ENCODE measurements at places on chromosomes 4 and X. TPM values are rescaled to one million over a fixed set of nuclear protein-coding genes. Genes with fewer than 3 reads are reported as not detected.
A peak's percentile ranks its signal among the peaks of the same experiment; 100 is the strongest.

DNA sequence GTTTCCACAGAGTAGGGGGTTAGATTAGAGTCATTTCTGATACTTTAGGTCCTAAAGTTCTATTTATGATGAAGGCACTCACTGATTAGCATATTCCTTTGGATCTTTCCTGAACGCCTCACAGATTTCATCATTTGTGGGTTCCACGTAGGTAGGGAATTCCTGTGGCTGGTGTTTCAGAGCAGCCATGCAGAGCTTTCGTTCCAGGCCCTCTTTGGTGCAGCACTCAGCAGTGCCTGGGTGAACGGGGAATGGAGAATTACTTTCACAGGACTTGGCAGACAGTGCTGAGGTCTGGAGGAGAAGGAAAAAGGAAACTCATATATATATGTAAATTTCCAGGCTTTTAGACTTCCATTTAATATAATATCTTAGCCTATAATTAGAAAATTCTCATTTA is 18.5 kb downstream of the GC start:
- DNase-seq = no peak

GRCh38 chr4:38400946-38401345 is 263.1 kb upstream of the KLF3 start:
- DNase-seq = no peak

Gene PCYT1B
- not detected for total RNA-seq

GRCh38 chrX:151505796-151506195 is 57.7 kb upstream of the PASD1 start:
- no peak for DNase-seq

Gene MAGEB2
- total RNA-seq = not detected

Gene DTHD1
- 0.79 TPM for total RNA-seq

- no peak for DNase-seq
These were observed 41.8 kb downstream of the OCRL start for GRCh38 chrX:129581904-129582303.

GRCh38 chr4:2733844-2734574 is 22.1 kb downstream of the TNIP2 start:
- no peak for DNase-seq

Gene TMEM271
- total RNA-seq = not detected

DNA sequence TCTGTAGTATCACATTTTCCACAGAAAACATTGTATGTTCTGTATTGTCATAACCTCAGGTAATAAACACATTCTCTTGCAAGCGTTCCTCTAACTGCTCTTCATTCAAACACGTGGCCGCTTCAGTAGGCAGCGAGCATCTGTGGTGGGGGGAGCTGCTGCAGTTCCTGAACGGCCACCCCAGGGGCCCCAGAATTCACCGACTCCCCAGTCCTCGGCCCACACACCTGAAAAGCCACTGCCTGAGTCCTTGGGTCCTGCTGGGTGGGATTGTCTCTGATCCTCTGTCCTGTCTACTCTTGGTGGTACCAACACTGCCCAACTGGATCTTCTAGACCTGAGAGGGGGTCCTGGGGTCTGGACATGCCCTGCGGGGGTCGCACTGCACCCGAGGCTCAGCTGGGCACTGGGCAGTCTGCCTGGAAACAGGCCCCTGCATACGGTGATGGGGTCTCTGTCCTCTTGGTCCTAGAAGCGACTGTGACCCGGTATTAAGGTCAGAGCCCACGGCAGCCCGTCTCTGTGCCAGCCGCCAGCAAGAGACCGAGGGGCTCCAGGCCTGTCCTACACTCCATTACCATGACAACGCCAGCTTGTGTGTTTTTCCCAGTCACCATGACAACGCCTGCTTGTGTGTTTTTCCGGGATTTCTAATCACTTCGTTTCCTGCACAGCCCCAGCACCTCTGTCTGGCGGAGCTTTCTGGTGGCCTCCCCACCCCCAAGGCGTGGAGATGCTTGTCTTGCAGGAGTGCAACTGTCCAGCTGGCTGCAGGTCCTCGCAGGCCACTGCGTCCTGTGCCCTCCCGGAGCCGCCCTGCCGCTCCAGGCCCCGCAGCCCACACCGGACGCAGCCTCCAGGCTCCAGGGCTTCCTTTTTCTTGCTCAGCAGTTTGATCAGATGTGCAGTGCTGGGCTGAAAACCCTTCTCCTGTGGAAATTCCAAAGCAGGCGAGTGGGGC is 16.0 kb downstream of the CTBP1 start:
- DNase-seq = no peak

Gene VCX3B
- not detected for total RNA-seq

DNA sequence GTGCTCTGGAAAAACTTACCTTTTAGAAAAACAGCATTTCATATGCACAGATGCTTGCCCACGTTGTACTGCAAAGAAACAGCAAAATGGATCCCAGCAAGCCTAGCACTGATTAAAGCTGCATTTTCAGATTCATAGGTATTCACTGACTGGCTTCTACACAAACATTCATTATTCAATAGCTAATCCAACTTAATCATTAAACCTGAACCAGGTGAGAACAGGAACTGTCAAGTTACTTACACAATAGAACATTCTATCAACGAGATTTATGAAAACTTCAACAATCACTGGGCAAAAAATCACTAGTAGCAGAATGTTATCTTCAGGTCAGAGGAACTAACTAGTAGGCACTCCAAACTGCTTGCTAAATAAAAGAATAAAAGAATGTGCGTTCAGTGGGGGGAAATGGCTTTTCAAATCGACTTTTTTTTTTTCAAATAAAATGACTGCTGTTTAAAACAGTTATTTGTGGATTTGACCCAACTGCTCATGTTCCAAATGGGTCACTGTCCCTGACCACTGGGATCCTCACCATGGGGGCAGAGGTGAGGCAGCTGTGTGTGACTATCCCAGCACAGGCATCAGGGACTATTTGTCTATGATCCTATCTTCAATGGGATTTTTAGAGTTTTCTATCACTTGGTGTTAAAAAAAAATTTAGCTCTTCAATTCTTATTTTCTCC is 42.3 kb downstream of the STX18 start:
- DNase-seq = no peak

Gene PHKA1
- total RNA-seq = 0.55 TPM

DNA sequence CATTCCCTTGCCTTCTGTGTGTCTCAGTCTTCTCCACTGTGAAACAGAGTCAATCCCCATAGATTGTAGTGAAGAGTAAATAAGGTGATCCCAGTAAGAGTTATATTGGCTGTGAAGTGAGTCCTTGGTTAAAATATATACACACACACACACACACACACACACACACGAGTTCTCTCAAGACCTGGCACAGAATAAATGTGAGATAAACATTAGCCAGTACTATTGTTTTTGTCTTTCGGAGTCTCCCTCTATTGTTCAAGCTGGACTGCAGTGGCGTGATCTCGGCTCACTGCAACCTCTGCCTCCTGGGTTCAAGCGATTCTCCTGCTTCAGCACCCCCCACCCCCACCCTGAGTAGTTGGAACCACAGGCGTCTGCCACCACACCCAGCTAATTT is 44.8 kb upstream of the FAM156A start:
- DNase-seq = no peak

DNA sequence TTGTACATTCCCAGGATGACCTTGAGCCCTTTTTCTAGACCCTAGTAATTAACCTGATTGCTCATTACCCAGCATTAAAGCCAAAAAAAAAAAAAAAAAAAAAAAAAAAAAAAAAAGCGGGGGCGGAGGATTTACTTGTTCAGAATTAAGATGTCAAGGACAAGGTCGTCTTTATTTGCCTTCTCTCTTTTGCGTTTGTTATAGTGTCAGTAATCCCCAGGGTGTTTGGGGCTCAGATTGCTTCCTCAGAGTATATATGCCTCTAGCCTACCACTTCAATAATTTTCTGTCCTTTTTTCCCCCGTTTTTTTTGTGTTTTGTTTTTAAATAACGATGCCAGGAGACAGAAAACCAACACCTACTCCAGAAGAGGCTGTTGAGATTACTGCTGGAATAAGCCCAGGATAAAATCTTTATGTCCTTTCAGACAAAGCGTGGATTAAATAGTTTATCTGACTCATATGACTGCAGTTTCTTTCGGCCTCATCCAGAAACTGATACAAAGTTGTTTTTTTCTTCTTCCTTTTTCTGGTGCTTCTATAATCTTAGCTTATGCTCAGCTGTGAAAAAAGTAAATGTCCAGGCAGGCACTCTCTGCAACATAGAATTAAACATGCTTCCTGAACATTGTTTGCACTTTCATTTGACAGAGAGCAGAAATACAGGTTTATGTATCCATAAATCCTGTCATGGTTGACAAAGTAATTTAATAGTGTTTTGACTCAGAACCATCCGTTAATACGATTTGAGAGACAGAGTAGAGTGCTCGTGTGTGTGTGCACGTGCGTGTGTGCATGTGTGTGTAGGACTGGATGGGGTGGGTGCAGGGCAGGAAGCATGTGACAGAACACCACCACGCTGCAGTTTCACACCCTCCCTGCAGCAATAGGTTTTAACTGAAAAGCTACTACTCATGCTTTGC is 138.6 kb downstream of the AFF1 start:
- peak; percentile 50 for DNase-seq

Gene KCTD8
- not detected for total RNA-seq

DNA sequence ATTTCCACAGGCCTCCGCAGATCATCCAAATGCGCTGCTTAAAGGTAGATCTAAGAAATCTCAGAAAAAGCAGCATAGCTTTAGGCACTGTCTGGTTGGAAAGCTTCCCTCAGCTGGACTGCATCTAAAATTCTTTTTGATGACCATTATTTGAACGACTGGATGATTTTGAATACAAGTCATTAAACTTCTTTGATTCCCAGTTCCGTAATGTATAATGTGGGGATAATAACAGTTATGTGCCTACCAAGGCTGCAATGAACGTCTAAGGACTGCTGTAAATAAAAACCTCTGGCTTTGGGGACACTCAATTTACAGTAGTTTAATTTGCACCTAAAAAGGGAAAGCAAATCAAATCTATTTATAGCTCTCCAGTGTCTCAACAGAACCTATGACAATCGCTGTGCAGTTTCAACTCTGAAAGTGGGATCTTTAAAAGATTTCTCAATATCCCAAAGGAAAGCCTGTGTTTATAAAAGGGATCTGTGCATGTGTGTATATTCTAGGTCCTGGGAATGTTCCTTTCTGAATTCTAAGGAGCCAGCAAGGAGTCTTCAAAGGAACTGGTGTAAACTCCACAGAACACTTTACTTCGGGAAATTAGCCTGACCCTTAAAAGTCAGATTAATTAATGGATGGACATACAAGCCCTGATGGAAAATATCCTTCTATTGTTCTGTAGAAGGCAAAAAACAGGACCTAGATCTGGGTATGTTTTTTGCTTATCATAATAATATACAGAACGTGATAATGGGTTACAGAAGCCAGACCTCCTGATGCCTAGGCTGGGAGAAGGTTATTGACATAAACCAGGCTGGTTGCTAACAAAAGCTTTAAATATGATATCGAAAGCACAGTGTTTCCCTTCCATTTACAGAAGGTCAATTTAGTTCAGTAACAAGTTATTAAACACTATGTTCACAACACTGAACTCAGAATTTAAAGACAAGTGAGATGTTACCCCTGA is 53.4 kb downstream of the AFAP1 start:
- no peak for DNase-seq

- DNase-seq = no peak
These were observed 4.9 kb upstream of the HAUS7 start for GRCh38 chrX:153475271-153475670.

- DNase-seq = no peak
These were observed 14.1 kb downstream of the HPSE start for GRCh38 chr4:83320548-83320947.
